ENCODE measurements at places on chromosomes 7 and 10.

DNA sequence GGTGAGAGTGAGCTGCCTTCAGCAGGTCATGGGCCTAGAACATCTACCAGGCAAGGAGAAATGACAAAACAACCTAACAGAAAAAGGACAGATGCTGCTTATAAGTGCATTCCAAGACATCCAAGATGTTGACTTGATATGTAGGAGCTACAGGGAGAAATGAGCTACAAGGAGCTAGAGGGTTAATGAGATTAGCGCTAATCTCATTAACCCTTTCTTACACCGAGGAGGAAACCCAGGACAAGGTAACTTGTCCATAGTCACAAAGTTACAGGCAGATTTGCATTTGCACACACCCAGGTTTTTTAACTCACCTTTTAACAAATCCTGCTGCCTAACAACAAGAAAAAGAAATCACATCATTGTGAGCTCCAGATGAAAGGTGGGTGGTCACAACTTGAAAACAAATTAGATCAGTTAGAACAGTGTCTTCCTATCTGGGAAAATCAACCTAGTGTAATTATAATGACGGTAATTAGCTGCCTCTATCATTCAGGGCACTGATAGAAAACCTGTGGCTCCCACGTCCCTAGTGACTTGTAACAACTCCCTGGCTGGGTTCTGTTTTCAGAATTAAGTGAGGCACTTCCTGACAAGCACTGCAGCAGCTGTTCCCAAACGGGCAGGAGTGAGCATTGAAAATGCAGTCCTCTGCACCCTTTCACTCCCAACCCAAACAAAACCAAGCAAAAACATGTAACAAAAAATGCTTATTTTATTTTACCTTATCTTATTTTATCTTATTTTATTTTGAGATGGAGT lies 5.7 kb downstream of the KIAA1549 start:
- no peak for DNase-seq

DNA sequence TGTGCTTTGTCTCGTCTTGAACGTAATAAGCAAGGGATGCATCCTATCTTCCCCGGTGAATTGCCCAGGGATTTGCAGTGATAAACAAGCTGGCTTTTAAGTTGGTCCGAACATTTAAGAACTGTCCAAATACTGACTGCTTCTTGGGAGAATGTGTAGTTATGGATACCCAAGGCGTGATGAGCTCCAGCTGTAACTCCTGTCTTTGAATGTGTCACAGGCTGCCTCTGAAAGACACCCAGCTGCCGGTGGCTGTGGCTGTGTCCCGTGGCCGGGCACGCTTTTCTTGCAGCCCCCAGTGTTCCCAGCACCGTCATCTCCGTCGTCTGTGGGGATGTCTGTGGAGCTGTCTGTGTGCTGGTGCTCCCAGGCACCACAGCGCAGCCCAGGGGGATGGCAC lies 118.1 kb downstream of the GLRX3 start:
- DNase-seq, result no peak

DNA sequence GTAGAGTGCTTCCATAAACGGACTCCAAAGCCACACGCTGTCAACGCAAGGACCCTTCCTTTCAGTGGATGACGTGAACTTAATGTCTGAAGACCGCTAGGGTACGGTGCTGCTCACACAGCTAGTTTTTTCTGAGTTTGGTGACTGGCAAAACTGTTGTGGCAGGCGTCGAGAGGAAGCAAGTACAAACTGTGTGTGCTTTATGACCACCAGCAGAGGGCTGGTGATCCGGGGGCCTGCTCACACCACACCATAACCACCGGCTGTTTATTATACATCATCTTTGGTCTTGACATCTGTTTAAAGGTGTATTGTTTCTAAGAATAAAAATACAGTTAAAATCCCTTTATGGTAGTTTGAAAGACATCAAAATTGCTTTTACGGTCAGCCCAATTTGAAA lies 37.1 kb upstream of the ATP6V0A4 start:
- no peak for DNase-seq

GRCh38 chr7:148434181-148434757 lies 156.3 kb upstream of the C7orf33 start:
- no peak for DNase-seq

DNA sequence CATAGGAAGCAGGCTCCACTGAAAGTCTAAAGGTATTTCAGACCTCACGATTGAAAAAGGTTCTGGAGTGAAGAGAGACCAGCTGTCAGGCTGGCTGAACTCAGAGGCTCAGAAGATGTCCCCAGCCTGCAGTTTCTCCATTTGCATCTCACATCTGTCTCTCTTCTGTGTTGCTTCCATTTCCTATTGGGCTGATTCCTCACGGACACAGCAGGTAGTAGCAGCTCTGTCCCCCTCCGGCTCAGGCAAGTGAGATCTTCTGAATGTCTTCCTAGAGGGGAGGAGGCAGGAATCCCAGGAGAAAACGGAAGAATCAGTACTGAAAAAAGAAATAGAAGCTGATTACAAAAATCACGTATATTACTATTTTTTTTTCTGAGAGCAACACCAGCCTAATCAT lies 274.1 kb upstream of the COBL start:
- no peak for DNase-seq

GRCh38 chr10:103861505-103861904 lies 6.1 kb upstream of the SH3PXD2A start:
- no peak for DNase-seq

GRCh38 chr7:36986511-36986933 lies 262.2 kb upstream of the AOAH start:
- no peak for DNase-seq

DNA sequence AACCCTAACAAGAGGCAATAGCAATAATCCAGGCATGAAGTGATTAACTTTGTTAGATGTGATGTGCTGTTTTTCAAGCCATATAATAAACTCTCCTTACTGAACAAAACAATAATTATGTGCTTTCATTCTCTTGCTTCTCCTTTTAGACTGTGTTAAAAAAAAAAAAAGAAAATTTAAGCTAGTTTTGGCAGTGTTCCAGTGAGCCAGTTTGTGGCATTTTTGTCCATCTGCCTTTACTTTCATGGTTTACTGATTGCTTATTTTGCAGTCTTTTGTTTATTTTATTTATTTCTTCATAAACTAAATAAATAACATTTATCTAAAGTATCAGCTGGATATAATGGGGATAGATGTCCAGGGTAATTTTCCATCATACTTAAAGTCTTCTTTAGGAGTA lies 625.3 kb downstream of the CNTNAP2 start:
- no peak for DNase-seq

DNA sequence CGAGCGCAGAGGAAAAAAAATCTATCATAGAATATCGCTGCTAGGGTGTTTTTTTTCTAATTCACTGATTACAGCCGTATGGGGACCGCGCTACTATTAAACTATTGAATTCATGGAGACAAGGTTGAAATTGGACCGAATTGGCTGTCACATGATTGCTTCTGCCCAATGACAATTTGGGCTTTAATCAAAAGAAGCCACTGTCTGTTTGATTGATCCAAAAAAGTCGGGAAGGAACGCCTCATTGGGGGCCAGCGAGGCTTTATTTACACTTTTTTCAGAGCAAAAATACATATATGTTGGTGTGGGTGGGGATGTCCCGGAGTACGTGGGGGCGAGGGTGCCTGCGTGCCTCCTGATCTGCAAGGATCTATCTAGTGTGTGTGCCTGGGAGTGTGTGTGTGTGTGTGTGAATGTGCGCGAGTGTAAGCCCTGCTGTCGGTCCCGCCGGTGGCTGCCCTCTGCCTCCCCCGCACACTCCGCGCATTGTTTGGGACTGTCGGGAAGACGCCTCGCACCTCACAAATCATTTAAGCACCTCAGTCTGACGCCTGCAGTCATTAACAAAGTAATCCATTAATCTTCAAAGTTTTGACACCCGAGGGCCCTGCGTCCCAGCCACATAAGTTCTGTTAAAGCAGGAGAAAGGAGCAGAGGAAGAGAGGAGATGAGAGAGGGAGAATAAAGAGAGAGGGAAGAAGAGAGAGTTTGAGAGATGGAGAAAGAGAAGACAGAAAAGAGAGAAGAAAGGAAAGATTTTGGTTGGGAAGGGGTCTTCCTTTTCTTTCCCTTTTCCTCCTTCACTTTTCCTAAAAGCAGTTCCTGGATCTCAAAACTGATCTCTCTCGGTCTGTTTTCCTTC lies at the start of gene HOXA2:
TSS of gene HOXA2 (minus strand) at position 103 of the 862 bp plus-strand sequence. CDS start 183 bp downstream, outside the sequence.
- no peak for DNase-seq

- no peak for DNase-seq
Observed at GRCh38 chr10:3763852-3764625, 21.0 kb downstream of the KLF6 start.

DNA sequence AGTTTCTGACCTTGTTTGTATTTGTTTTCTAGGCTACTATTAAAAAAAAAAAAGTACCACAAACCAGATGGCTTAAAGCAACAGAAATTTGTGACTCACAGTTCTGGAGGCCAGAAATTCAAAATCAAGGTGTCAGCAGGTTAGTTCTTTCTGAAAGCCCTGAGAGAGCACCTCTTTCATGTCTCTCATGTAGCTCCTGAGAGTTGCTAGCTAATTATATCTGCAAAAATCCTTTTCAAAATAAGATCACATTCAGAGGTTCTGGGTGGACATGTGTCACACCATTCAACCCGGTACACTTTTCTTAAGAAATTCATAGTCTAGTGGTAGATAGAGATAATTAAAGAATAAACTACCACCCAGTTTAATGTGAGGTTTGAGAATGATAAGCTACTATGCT lies 888.6 kb downstream of the GRID1 start:
- DNase-seq, result no peak

DNA sequence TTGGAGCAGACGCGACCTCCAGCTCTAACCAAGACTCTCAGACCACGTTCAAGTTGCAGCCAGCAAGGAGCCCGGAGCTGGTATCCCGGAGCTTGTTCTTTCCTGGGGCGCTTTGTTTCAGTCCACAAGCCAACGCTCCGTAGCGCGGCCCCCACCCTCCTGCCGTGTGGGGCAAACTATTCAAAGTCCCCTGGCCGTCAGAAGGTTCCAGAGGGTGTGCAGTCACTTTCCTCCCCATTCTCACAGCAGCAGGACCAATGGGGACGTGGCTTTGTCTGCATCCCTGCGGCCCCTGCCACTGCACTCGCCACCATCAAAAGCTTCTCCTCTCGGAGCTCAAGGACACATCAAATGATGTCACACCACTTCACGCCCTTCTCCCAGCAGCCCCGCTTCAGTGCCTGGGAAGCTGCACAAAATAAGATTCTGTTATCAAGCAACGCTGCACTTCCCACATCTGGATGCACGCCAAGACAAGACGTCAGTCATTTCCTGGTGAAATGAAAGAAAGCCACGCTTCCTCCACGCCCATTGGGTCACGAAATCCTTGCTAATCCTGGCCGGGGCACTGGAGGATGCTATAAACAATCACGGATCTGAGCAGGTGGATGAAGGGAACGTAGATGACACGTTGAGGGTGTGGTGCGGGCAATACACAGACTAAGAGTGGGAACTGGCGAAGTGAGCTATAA lies 348.2 kb downstream of the PTPRN2 start:
- DNase-seq, result no peak
